ENCODE measurements at places on chromosomes 5 and 9.
A peak's percentile ranks its signal among the peaks of the same experiment; 100 is the strongest.

DNA sequence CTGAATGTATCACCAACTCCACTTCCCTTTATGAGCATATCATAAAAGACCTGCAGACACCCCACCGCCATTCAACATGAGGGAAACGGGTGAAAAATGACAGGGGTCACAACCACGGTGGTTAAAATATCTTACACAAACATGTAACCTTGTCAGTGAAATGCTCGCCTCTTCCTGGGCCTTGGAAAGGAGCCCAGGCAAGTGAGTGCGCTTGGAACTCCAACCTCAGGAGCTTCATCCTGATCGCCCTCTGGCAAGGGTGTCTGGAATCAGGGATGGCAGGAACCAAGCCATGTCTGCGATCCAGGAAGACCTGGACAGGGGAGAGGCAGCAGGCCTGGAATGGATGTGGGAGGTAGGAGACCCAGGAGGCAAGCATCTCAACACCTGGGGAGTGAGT is 282.7 kb downstream of the GAS1 start:
- DNase-seq, result no peak

DNA sequence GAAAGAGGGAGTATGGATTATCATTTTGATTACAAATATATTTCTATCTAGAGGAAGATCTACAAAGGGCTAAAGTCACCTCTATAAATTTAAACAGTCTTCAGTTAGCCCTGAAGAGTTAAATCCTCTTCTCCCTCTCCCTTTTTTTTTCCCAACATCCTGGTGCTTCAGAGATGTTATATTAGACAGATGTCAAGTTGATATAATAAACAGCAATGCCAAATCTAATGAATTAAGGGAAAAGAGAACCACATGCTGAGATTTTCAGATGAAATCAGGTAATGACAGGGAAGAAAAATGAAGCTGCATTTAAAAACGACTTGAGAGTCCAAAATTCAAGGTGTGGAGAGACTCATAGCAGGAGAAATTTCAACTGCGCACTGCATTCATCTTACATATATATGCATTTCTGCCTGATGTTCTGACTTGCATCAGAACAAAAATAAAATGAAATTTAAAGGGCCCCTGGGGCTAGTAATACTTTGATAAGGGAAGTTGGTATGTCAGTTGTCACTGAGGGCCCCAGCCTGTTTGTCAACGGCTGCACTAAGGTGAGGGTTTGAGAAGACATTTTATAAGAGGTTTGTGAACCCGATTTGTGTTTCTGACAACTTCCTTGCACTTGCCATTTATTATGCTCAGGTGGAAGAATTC is 338.9 kb upstream of the PANK3 start:
- DNase-seq, result no peak

DNA sequence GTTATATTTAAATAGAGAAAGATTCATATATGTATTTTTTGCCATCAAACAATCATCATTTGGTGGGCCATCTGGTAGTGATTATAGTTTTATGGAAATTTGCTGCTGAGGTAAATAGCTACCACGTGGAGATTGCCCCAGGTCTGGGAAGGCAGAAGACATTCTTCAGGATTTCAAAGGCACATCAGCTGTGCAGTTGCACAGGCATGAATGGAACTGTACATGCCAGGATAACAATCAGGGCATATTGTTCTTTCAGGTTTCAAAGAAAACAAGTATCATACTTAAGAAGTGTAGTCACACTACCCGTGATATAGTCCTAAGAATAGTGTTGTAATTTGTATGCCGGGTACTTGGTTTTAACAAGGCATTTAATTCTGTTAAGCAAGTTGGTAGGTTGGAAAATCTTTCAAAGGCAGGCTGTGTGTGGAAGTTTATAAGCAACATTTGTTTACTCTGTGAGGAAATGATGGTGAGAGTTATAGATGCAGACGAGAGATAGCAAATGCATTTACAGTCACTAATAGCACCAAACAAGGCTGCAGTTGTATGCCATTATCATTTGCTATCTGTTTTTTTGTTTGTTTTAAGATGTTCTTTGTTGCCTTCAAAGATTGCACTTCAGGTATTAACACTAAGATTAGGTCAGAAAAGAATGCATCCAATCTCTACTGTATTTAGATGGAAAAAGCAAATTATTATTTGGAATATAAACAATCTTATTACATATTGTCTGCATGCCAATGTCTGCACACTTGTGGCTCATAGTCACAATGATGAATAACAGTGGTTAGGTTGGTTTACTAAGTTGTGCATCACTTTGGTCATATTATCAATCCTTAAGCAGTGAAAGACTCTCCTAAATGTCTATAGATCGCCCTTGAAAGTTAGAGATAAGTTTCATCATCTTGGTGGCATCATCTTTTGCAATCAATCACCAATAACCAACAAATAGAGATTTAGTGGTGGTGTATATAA is 55.3 kb downstream of the RPS23 start:
- no peak for DNase-seq

DNA sequence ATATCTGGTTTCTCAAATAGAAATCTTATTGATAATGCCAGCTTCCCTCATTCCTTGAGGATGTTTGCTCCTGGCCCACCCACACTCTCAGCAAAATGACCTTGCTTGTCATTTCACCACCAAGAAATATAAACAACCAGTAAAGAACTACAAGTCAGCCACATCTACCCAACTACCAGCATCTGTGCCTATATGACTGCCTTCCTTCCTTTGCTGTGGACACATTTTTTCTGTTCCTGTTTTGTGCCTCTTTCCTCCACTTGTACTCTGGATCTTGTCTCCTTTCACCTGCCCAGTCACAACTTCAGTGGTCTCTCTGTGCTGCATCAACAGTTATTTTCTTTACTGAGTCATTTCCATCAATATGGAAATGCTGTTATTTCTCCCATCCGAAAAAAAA is 20.3 kb downstream of the KIF2A start:
- no peak for DNase-seq

- peak; percentile 48 for DNase-seq
Measured at GRCh38 chr5:41637424-41637823, 127.0 kb upstream of the PLCXD3 start.

- DNase-seq, result peak; percentile 18
Measured at GRCh38 chr9:9142001-9142400, 1342.4 kb upstream of the DMAC1 start.

- peak; percentile 63 for DNase-seq
Measured at GRCh38 chr5:160467555-160468362, 46.1 kb downstream of the PTTG1 start.

- DNase-seq, result peak; percentile 61
Measured at GRCh38 chr5:93249651-93250289, 331.2 kb downstream of the NR2F1-AS1 start.

- no peak for DNase-seq
Measured at GRCh38 chr5:132026516-132027008, 15.1 kb upstream of the ACSL6 start.
